SK-N-SH (cell line): ENCODE measurements at places on chromosomes 12 and 14.

DNA sequence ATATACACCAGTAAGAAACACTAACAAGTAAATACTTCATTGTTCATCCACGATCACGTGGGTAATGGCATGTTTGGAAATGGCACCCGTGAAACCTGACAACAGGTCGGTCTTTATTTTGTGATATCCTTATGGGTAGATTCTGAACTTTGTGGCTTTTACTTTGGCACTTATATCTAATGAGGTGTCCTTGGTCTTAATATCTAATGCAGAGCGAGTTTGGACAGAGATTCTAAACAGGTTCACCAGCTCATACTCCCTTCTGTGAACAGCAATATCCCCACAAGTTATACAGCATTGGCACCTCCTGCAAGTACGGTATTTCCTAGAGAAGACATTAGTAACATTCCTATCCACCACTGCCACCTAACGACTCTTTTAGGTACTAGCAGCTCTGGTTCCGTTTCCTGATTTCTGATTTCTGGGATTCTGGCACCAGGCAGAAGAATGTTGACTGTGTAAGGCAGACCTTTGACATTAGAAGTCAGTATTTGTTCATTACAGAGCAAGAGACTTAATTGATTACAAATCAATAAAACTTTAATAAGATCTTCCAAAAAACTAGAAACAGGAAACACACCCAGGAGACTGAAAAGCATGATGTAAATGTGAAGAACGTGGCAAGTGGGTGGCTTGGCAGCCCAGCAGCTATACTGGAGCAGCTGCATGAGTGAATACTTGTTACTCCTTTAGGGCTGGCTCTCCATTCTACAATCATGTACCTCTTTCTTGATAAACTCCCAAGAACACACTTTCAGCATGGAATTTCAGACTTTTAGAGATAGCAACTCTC is 2.5 kb downstream of the ANG start:
- peak; percentile 73 for DNase-seq
- no peaks in the 10 kb centered on the region for H3K36me3 ChIP-seq
- no peaks in the 10 kb centered on the region for H3K4me1 ChIP-seq
- H3K4me3 ChIP-seq, result peak overlapping the region; percentile 7; the same call in 1 of the 2 replicates

DNA sequence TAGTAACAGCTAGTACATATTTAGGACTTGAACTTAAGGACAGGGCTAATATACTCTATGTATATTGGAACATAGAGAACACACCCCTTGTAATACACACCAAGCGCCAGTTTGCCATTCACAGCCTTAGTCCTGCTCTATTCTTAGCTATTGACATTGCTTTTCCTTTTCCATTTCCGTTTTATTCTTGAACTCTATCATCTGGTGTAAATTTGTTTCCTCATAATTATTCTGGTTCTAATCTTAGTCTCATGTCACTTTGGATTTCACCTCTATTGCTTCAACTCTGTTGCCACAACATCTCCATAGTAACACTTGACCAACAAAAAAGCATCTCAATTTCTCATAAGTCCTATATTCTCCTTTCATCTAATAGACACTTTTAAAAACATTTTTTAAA is 225.7 kb downstream of the PHLDA1 start:
- H3K36me3 ChIP-seq, result no peaks in the 10 kb centered on the region
- no peak overlapping the region for H3K4me3 ChIP-seq
- no peak for DNase-seq
- H3K27me3 ChIP-seq, result no peaks in the 10 kb centered on the region
- H3K27ac ChIP-seq, result no peak overlapping the region

DNA sequence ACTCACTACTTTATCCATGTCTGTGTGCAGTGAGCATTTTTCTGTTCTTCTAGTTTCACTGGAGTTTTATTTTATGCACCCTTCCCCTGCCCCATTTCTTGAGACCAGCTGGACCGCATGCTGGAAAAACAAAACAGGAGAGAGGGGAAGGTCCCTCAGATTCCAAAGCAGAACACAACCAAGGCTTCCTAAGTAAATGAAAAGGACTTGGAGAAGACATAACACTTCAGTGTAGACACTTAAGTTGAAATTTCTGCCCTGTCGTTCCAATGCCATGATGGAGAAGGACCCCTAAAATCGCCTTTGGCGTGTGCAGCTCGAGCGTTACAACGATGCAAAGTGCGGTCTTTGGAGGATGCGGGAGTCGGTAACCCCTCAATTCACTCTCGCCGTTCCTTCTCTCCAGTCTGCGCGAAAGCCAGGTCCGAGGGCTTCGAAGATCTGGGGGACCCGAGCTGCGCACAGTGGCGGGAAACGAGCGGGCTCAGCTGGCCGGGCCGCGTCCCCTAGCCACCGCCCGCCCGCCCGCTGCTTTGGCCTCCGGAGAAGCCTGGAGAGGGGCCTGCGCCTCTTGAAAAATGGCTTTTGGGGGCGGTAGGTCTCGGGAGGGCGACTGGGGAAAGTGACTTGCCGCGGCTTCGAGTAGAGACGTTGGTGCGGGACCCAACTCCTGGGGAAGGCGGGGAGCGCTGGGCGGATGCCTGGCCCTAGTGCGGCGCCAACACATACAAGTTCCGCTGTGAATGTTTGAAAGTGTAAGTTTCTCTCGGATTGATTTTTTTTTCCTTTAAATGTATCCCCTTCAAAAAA is 11.2 kb upstream of the HOXC13 start:
- H3K36me3 ChIP-seq, result no peaks in the 10 kb centered on the region
- H3K27ac ChIP-seq, result no peak overlapping the region
- DNase-seq, result no peak
- no peaks in the 10 kb centered on the region for H3K4me1 ChIP-seq
- no peak overlapping the region for H3K4me3 ChIP-seq

DNA sequence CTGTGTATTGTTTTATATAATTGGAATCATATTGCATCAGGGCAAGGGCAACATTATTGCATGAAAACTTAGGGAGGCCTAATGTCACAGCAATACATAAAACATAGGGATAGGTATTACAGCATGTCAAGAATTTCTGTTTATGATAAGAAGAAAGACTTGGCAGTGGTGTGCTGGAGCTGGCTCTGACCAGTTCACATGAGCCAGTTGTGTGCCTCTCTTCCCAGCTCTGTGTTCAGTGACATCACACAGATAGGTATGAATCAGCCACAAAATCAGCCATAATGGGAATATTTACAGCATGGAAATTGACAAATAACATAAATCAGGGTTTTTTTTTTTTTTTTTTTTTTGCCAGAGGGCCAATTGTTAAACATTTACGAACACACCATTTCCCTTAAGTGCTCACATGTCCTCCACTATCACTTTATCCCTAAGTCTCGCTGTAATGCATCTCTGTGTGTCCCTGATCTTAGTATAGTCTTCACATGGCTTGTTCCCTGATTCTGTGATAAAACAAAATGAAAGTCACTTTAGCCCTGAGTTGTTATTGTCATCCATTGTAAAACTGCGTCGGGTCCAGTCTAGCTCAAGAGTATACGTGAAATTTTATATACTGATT is 31.9 kb upstream of the ACSM4 start:
- no peaks in the 10 kb centered on the region for H3K4me1 ChIP-seq
- no peaks in the 10 kb centered on the region for H3K36me3 ChIP-seq
- H3K27me3 ChIP-seq, result no peaks in the 10 kb centered on the region
- H3K4me3 ChIP-seq, result no peak overlapping the region
- H3K27ac ChIP-seq, result no peak overlapping the region

GRCh38 chr14:77741438-77741837 is 19.5 kb downstream of the SNW1 start:
- H3K4me3 ChIP-seq, result no peak overlapping the region
- no peaks in the 10 kb centered on the region for H3K4me1 ChIP-seq
- no peaks in the 10 kb centered on the region for H3K27me3 ChIP-seq
- DNase-seq, result no peak

DNA sequence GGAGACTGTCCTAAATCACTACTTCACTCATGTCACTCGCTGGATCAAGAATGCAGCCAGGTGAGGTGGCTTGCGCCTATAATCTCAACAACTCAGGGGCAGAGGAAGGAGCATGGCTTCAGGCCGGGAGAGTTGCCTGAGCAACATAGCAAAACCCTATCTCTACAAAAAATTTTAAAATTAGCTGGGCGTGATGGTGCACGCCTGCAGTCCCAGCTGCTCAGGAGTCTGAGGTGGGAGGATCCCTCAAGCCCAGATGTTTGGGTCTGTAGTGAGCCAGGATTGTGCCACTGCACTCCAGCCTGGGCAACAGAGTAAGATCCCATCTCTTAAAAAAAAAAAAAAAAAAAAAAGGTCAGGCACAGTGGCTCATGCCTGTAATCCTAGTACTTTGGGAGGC is 5.9 kb downstream of the SMAGP start:
- H3K4me1 ChIP-seq, result peaks cover 5% of the 10 kb centered on the region; the same call in 1 of the 2 replicates
- H3K27ac ChIP-seq, result no peak overlapping the region
- H3K36me3 ChIP-seq, result no peaks in the 10 kb centered on the region
- no peak for DNase-seq
- no peak overlapping the region for H3K4me3 ChIP-seq

GRCh38 chr12:107992870-107993451 is 136.1 kb upstream of the WSCD2 start:
- H3K36me3 ChIP-seq, result no peaks in the 10 kb centered on the region
- H3K4me1 ChIP-seq, result no peaks in the 10 kb centered on the region; the same call in 1 of the 2 replicates
- no peak overlapping the region for H3K27ac ChIP-seq
- no peak overlapping the region for H3K4me3 ChIP-seq
- no peaks in the 10 kb centered on the region for H3K27me3 ChIP-seq

GRCh38 chr14:81427348-81428058 is 27.4 kb upstream of the STON2 start:
- DNase-seq, result peak; percentile 32
- H3K27ac ChIP-seq, result no peak overlapping the region
- H3K4me3 ChIP-seq, result no peak overlapping the region
- H3K4me1 ChIP-seq, result peaks cover 13% of the 10 kb centered on the region; the same call in 1 of the 2 replicates
- H3K36me3 ChIP-seq, result no peaks in the 10 kb centered on the region
- H3K27me3 ChIP-seq, result no peaks in the 10 kb centered on the region

DNA sequence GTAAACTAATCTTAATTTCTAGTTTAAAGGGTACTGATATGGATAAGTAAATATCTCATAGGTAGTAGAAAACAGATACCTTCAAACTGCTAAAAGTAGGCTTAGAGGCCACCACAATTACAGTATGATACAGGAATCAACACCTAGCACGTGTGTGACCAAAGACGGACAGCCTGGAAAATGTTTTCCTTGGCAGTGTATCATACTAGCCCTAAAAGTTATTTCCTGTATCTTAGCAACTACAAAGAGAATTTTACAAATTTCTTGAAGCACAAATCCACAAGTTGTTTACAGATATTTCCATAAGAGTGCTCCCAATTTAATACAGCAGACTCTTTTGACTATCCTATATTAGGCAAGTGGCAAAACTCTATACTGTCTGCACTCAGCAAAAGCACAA is 106.0 kb downstream of the ITPR2 start:
- H3K36me3 ChIP-seq, result no peaks in the 10 kb centered on the region
- no peak for DNase-seq
- H3K27ac ChIP-seq, result no peak overlapping the region
- peaks cover 12% of the 10 kb centered on the region for H3K4me1 ChIP-seq
- no peaks in the 10 kb centered on the region for H3K27me3 ChIP-seq
- no peak overlapping the region for H3K4me3 ChIP-seq

GRCh38 chr14:100662879-100663760 is 63.6 kb upstream of the DLK1 start:
- peak overlapping the region; percentile 77 for H3K27ac ChIP-seq
- H3K36me3 ChIP-seq, result no peaks in the 10 kb centered on the region
- H3K4me1 ChIP-seq, result no peaks in the 10 kb centered on the region
- H3K27me3 ChIP-seq, result no peaks in the 10 kb centered on the region

DNA sequence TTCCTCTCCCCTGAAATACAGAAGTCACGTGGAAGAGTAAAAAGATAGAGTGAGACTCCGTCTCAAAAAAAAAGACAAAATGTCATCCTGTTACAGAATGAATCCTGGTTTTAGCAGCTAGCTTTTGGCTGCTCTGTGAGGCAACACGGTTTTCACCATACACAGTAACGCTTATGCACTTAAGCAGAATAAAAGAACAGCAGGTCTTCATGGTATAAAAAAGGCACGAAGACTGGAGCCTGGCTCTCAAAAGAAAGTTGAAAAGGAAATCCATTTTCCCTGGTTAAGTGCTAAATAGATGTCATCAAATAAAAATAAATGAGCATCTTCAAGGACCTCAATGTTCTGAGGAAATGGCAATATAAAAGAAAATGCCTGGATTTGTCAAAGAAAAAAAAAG is 444.1 kb downstream of the IPO8 start:
- H3K36me3 ChIP-seq, result no peaks in the 10 kb centered on the region
- H3K27me3 ChIP-seq, result no peaks in the 10 kb centered on the region
- no peak overlapping the region for H3K27ac ChIP-seq
- H3K4me1 ChIP-seq, result no peaks in the 10 kb centered on the region

- no peak overlapping the region for H3K4me3 ChIP-seq
- no peak for DNase-seq
- H3K36me3 ChIP-seq, result no peaks in the 10 kb centered on the region
- H3K4me1 ChIP-seq, result no peaks in the 10 kb centered on the region
These were observed 359.4 kb upstream of the FOXG1 start for GRCh38 chr14:28407031-28407825.

- H3K4me3 ChIP-seq, result no peak overlapping the region
- H3K4me1 ChIP-seq, result no peaks in the 10 kb centered on the region
- H3K27ac ChIP-seq, result no peak overlapping the region
- no peaks in the 10 kb centered on the region for H3K36me3 ChIP-seq
- H3K27me3 ChIP-seq, result no peaks in the 10 kb centered on the region
These were observed 55.7 kb downstream of the TRPV4 start for GRCh38 chr12:109777544-109777943.

DNA sequence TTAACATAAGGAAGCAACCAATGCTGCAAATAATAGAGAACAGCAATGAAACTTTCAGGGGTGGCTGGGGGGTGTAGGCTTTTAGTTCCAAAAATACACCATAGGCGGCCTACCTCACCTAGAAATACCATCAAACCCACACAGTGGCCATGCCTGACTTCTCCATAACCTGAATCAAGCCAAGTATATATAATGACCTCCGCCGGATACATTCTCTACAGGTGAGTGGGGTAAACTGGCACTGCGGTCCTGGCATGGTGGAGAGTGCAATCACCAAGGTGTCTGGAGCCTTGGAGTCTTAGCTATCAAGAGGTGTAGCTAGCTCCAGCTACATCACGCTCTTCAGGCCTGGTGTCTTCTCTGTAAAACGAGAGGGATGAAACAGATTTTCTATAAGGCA is 1.2 kb downstream of the ZBTB25 start:
- peak overlapping the region; percentile 99 for H3K27ac ChIP-seq
- peaks cover 33% of the 10 kb centered on the region for H3K4me1 ChIP-seq
- DNase-seq, result no peak
- H3K4me3 ChIP-seq, result peak overlapping the region; percentile 92
- H3K36me3 ChIP-seq, result peaks cover 2% of the 10 kb centered on the region; the same call in 1 of the 2 replicates
